ENCODE measurements at places on chromosomes 5 and 9.

GRCh38 chr5:178548746-178549145 lies 41.4 kb downstream of the COL23A1 start:
- no peak for DNase-seq

GRCh38 chr5:35194635-35195471 lies 35.4 kb downstream of the PRLR start:
- DNase-seq = no peak

DNA sequence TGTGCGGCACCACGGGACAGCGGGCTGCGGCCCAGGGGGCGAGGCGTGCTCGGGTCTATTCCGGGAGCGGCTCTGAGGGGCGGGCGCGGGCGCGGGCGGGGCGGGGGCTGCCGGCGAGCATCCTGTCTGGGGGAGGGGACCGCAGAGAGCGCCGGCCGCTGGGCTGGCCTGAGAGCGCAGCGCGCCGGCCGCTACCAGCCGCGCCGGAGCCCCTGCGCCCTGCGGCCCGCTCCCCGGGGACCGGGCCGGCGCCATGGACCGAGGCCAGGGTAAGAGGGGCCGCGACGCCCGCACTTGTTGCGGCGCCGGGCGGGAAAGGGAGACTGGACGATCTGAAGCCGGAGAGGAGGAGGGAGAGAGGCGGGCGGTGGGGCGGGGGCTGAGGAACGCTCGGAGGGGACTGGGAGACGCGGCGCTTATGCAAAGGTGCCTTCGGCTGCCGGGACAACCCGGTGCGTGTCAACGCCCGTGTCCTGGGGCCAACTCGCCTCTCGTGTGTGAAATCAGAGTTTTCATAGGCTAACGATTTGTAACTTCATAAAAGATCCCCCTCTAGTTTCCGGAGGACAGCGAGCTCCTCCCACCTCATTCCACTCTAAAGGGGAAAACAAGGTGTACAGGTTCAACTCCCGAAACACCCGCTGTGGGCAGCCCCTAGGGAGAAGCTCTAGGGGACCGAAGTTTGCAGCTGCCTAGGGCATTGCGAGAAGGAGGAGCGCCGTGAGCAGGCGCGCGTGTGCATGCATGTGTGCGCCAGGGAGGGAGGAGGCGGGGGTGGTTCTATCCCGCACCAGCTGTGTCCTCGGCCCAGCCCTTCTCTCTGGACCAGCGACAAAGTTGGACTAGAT lies at the start of gene AFAP1L1:
Gene AFAP1L1, plus strand, starts transcription at position 144 of the 848 bp plus-strand sequence. Its CDS starts 110 bp downstream, at position 254.
- DNase-seq = no peak

DNA sequence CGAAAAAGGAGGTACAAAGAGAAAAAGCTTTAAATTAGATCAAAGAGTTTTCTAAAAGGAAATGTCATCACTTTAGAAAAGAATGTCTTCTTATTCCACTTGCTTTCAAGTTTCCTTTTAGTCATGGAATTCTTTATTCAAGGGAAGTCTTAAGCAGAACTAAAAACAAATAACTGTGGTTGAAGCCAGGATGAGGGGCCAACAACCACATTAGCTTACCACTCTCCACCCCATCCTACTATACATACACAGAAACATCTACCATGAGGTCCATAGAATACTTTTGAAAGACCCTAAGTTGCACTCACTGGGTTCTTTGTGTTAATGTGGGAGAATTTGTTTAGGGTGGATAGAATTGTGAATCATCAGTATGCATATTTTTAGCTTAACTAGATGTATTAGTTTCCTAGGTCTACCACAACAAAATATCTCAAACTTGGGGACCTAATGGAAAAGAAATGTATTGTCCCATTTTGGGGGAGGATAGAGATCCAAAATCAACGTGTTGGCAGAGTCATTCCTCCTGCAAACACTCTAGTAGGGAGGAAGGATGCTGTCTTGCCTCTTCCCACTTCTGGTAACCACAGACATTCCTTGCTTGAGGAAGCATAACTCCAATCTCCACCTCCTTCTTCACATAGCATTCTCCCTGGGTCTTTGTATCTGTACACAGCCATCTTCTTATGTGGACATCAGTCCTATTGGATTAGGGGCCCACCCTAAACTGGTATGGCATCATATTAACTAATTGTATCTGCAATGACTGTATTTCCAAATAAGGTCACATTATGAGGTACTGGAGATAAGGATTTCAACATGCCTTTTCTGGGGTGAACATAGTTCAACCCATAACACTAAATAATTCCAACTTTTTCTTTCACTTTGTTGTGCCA lies 239.4 kb downstream of the LURAP1L start:
- no peak for DNase-seq

DNA sequence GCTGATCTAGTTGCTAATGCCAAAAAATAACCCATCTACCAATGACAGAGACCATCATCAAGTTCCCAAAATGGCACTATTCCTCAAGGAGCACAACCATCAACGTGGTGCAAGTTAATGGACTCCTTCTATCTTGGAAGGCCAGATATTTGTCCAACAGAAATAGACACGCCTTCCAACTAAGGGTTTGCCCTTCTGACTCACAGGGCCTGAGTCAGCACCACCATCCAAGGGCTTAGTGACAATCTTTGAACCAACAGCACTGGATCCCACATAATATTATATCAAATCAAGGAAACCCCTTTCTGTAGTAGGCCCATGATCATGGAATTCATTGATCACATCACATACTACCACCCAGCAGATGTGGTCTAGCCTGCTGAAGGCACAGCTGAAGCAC lies 84.3 kb downstream of the MED27 start:
- no peak for DNase-seq

- DNase-seq = no peak
Observed at GRCh38 chr5:78526049-78526525, 122.5 kb downstream of the LHFPL2 start.

- DNase-seq = no peak
Observed at GRCh38 chr5:75009556-75010345, 42.6 kb downstream of the GCNT4 start.

GRCh38 chr5:133778636-133779035 lies 166.3 kb upstream of the FSTL4 start:
- no peak for DNase-seq

- DNase-seq = no peak
Observed at GRCh38 chr5:116525674-116526073, 48.9 kb downstream of the SEMA6A start.

DNA sequence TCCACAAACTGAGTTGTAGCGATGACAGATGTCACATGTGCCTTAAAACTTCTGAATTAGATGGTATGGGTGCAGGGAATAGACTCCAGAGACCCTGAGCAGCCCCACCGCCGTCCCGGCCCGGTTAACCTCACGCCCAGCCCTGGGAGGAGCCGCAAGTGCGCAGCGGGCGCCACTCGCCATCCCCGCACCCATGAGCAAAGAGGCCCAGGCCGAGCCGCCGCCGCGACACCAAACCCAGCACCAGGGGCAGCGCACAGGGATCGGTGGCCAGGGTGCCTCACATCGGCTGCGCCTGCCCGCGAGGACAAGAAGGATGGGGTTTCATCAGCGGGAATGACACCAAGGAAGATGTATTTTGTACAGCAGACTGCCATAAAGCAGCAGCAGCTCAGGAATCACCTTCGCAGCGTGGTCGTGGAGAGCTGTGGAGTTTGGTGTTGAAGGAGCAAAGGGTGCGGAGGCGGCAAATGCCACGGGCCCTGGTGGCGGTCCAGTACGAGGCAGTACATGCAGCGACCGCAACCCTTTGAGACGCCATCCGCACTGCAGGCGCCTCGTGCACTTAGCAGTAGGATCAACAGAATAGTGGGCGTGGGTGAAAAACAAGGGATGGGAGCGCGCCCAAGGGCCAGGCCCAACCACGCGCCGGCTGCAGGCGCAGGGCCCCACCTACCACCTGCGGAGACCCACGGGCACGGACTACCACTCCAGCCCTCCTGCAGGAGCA lies 89.7 kb downstream of the ZNF366 start:
- DNase-seq = no peak

DNA sequence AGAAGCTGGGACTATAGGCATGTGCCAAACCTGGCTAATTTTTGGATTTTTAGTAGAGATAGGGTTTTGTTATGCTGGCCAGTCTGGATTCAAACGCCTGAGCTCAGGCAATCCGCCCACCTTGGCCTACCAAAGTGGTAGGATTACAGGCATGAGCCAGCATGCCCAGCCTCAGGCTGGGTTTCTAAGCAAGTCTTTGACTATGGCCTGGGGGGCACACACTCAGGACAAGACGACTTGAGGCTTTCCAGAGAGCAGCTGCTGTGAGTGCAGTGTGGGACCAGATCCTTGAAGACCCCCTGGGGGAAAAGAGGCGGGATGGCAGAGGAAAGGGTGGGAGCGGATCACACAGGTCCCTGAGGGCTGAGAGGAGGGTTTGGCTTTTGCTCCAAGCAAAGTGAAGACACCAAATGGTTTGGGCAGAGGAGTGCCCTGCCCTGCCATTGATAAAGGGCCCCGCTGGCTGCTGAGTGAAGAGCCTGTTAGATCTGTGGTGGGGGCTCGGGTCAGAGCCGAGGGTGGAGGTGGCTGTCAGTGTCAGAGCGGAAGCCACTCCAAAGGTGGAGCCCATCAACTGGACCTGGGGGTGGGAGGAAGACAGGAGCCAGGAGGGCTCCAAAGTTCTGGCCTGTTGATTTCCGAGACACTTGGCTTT lies 46.8 kb upstream of the FUBP3 start:
- DNase-seq = no peak

GRCh38 chr5:170632985-170633234 lies 129.1 kb downstream of the KCNIP1 start:
- DNase-seq = no peak

DNA sequence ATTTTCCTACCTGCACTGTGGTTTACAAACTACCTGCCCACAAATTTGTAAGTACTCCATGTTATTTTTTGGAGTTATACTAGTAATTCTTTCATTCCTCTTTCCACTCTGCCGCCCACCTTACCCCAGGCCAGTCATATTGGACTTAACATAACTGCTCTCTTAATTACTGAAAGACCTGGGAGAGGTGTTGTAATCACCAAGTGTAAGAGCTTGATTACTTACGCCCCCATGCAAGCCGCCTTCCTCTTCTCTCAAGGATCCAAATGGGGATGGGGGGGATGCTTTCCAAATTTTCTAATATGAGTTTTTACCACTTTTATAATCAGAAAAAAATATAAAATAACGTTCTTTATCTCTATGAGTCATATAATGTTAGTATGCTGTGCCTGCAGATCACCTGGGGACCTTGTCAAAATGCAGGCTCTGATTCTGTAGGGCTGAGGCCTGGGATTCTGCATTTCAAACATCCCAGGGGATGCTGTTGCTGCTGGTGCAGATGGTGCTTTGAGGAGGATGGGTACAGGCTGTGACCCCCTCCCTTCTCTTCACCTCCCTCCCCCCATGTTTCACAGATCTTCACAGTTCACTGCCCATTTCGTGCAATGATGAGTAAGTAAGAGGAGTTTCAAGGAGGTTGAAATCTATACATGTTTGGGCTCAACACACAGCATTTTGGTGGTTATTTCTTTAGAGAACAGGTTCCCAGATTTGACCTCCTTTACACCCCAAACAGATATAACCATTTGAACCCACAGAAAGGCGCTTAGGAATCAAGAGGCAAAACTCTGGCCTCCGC lies 87.3 kb downstream of the SEC61B start:
- no peak for DNase-seq

DNA sequence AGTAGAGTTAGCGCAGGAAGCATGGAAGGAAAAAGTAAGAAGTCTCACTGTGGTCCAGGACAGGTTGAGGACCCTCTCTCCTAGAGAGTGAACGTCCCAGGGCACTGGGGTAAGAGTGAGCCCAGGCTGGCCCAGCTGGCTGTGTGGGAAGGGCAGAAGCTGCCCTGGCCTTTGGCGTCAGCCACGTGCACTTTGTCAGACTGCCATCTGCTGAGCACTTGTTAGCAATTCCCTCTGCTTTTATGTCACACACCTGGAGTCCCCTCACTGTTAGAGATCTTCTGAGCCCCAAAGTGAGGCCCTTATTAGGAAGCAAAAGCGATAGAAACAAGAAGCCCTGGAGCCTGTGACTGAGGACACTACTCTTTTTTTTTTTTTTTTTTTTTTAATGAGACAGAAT lies 79.1 kb downstream of the UGCG start:
- peak; percentile 22 for DNase-seq

DNA sequence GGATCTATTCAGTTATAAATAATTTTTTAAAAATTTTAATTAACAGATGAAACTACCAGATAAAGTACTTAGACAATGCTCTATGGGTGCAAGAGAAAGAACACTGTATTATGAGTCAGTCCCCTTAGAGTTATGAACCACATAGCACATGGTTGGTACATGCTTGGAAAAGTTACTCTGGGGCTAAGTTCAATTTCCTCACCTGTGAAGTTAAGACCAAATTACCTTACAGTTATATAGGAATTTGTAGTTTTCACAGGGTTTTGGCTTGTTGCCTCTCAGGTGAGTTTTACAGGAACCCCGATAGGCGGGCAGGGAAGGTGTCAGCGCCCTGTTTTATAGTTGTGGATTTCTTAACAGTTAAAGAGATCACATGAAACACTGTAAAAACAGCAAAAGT lies 1.2 kb downstream of the PANK3 start:
- no peak for DNase-seq

GRCh38 chr5:109305352-109305751 lies 104.4 kb downstream of the PJA2 start:
- no peak for DNase-seq
